ENCODE measurements at places on chromosomes 1 and 21.

DNA sequence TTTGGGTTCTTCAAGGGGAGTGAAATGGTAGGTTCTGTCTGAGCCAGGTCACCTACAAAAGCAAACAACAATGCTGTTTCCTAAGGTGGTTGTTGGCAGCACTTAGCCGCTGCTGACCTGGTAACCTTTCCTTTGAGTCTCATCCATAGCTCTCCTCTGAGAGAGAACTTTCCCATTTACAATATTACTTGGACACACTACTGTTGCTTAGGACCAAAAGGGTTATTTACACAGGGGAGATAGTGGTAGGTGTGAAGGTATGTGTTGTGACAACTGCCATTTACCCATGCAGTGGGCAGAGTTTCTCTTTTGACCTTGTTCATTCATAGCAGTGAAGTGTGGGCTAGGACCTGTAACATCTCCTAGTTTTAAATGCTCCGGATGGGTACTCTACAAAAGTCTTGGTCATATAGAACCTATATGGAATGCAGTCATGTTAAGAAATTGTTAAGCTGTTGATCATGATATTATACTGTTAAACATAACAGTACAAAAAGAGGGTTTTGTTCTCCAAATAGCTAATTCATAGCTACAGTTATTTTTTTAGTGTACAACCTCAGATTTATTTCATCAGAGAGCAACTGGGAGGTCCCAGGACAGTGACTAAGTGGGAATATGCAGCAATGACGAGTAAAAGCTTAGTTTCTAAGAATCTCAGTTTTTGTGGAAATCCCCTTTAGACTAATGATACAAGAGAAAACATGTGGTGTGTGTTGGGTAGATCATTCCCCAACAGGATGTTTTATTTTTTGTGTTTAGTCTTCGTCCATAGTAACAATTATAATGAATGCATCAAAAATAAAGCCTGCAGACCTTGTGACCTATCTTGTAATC, 219.7 kb downstream of the NFIA start:
- no peak for DNase-seq

DNA sequence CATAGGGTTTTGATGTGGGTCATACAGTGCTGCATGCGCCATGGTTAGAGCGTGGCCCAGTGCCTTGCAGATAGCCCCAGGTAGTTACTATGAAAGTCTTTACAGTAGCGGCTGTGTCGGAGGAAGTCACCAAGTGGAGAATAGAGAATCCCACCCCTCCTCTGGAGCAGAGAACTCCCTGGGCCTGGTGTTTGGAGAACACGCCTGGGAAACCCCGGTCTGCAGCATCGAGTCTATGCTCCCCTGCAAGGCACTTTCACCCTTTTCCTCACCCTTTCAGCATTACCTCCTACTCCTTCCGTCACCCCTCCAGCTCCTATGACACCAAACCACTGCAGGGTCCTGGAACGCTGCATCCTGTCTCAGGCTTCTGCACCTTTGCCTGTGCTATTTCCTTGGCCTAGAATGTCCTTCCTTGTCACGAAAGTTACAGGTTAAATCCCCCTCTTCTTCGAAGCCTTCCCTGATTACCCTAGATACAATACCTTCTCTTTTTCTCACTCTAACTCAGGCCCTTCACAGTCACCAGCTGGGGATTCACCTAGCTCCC, 2.7 kb upstream of the SLC1A7 start:
- no peak for DNase-seq

GRCh38 chr1:95230768-95231191, 3.2 kb upstream of the RWDD3 start:
- no peak for DNase-seq

DNA sequence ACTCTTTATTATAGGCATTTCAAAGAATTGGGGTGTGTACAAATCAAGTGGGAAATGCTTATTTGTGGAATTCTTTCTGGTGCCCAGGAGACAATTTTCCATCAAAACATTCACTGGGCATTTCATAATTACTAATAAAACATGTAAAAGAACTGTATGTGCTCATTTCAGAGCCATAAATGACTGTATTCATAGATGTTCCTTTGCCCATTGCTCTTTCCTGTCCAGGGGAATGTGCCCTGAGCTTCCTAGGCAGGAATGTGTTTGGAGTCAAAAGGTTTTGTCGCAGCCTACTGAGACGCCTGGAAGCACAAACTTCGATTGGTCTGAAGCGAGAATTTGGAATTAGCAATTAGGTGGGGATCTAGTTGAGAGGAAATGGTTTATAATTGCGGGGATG, 43.7 kb upstream of the EXOSC10 start:
- DNase-seq: no peak

DNA sequence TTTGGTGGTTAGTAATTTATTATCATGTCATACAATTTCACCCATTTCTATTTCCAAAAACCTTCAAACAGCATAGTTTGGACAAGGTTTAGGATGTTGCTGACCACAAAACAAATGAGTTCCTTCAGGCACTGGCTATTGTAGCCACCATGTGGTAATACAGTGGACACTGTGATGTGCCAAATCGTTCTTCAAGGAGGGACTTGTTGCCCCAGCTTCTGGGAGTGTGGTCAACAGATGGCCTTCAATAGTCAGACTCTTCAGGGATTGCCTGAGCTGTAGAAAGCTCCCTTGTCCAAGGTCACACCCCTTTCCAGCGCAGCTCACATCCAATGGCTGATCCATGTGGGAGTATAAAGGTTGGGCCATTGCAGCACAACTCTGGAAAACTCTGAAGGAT, 2.6 kb downstream of the PDE4B start:
- DNase-seq: no peak

DNA sequence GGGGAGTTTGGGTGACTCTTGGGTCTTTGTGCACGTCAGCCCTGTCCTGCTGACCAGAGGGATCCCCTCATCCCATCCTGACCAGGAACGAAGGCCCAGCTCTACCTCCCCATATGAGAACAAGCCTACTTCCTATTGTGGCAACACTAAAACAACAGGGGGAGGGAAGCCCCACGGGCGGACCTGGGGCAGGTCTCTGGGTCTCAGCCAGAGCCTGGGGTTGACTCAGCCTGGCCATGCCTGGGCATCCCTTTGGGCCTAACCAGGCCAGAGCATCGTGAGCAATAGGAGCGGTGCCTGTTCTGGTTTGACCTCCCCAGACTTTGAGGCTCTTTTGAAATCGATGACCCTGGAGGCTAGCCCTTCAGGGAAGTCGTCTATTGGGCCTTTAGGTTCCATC, 16.8 kb downstream of the RPS6KA1 start:
- no peak for DNase-seq

DNA sequence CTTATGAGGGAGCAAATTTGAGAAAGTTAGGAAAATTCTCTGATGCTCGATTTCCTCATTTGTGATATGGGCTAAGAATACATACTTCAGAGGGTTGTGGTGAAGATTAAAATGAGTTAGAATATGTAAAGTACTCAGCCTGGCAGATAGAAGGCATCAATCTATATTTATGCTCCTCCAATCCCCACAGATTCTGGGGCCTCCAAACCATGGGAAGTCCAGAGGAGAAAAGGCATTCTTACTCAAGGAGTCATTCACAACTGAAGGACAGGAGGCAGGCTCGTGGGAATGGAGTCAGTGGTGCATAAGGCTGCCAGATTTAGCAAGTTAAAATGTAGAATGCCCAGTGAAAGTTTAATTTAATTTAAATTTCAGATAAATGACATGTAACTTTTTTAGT, 330.0 kb upstream of the POU3F1 start:
- no peak for DNase-seq

DNA sequence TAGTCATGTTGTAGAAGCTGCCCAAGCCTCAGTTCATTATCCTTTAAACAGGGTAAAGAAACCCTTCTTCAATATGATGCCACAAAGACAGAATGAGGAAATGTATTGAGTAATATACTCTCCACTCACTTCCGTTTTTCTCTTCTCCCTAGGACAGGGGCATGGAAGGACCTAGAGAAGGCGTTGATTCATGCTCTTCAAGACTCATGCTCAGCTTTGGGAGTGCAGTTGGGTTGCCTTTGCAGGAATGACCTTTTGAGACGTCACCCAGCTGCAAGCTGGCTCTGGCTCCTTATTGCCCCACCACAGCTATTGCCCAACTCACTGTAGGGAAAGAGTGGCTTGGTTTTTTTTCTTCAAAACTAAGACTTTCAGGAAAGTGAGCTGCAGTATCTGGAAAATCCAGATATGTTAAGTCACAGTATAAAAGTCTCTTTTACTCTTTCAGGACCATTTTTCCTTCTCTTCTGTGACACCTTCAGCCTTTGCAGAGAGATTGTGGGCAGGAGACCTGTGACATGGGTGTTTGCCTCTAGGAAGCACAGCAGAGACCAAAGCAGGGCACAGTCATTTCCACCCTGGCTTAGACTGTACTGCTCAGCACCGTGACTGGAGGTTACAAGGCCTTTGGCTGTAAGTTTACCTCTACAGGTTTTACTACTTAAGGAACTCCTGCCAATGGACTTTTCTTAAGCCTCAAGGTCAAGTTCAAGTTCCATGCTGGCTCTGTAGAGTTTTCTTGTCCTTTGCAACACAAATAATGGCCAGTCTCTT, 39.5 kb downstream of the XCL2 start:
- no peak for DNase-seq

DNA sequence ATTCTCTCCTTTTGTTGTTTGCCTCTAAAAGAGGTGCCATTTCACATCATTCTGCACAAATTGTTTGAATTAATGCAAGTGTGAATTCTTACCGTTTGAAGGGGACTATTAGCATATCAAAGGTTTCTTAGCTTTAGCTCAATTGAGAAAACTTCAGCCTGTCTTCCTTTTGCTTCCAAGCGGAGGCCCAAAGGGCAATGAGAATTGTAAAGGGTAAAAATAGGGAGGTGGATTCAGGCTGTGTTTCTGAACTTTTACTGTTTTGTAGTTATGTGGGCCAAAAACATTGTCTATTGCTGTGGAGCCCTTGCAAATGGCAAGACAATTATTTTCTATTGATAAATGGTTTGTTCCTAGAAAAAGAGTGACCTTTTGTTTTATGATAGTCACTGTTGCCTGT, 3.6 kb downstream of the ADGRL2 start:
- no peak for DNase-seq

GRCh38 chr1:224133741-224134299, 19.9 kb downstream of the FBXO28 start:
- DNase-seq: no peak

DNA sequence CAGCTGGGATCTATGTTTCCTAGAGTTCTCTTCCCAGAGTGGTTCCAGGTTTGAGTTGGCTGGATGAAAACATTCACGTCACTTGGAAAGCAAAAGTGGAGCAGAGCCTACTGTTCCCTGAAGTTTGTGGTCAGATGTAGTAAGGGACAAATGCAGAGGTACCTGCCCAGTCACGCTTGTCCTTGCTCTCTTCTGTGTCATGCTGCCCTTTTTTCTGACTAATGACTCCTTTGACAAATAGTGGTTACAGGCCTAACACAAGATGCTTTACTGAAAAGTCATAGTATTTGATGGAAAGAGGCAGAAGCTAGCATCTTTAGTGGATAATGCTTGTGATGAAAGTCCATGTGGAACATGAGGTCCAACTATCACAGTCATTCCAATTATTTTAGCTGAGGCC, 881.4 kb upstream of the B3GALT2 start:
- DNase-seq: no peak

- DNase-seq: no peak
Observed at GRCh38 chr1:170741678-170742077, 77.7 kb downstream of the PRRX1 start.

- DNase-seq: no peak
Observed at GRCh38 chr1:3215198-3216014, 146.4 kb downstream of the PRDM16 start.

DNA sequence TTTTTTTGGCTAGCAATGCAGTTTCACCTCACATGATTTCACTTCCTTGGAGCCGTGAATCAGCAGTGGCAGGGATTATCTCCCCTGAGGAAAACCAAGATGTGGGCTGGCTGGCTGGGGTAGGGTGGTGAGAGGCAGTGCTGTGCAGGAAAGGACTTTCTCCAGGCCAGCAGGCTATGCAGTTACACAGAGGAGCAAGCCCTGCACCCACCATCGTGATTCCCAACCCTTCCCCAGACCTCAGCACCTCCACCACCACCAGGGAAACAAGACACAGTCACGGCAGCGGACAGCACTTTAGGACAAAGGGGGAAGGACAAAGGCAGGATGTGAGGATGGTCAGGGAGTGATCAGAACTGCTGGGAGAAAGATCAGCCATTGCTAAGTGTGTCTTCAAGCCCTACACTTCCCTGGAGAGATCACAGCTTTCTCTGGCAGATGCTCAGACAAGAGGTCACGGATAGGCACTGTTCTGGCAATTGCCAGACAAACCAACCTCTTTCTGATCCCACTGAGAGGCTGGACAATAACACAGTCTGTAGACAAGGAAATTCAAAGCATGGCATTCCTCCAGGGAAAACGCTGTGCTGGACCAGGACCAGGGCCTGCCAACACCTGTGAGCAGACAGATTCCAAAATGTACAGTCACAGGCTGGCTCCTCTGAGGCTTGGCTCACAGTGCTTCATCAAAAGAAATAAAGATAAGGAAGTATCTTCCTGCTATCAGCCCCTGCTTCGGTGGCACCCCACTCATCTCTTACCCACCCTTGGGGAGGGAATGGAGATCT, 509.4 kb downstream of the SMYD3 start:
- DNase-seq: no peak

DNA sequence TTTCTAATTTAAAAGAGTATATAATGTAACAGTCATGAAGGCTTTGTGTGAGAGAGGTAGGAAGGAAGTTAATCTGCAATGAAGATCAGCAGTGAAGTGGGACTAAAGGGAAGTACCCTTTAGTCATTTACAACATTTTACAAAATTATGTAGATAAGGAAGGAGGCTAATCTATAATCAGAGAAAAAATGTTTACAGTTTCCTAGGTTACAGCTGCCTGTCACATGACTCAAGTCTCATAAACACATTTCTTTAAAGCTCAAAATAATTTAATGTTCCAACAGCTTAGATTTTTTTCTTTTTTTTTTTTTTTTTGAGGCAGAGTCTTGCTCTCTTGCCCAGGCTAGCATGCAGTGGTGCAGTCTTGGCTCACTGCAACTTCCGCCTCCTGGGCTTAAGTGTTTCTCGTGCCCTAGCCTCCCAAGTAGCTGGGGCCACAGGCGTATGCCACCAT, 26.2 kb upstream of the CAP1 start:
- no peak for DNase-seq

GRCh38 chr1:177847843-177848242, 122.0 kb downstream of the SEC16B start:
- DNase-seq: no peak
